Activated B cell treated with CpG ODN at 0.5 μM for 24 hours (primary cell): ENCODE measurements at places on chromosomes 1 and 21. TPM values are rescaled to one million over a fixed set of nuclear protein-coding genes. Genes with fewer than 3 reads are reported as not detected.

DNA sequence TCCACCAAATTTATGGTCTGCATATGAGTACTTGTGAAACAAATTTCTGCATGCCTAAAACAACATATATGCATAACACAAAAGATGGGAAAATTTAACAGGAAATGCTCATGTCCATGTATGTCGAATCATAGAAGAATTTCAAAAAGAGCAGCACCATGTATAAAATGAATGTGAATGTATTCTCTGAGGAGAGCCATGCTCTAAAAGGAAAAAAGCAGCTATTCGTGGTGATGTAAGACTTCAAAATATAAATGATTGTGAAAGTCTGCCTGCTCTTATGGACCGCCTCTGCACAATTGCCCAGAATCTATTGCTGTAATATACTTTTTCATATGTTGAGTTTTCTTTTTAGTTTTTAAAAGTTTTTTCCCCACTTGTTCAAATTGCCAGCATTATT, 66.8 kb downstream of the EPB41 start:
- no peak for DNase-seq

DNA sequence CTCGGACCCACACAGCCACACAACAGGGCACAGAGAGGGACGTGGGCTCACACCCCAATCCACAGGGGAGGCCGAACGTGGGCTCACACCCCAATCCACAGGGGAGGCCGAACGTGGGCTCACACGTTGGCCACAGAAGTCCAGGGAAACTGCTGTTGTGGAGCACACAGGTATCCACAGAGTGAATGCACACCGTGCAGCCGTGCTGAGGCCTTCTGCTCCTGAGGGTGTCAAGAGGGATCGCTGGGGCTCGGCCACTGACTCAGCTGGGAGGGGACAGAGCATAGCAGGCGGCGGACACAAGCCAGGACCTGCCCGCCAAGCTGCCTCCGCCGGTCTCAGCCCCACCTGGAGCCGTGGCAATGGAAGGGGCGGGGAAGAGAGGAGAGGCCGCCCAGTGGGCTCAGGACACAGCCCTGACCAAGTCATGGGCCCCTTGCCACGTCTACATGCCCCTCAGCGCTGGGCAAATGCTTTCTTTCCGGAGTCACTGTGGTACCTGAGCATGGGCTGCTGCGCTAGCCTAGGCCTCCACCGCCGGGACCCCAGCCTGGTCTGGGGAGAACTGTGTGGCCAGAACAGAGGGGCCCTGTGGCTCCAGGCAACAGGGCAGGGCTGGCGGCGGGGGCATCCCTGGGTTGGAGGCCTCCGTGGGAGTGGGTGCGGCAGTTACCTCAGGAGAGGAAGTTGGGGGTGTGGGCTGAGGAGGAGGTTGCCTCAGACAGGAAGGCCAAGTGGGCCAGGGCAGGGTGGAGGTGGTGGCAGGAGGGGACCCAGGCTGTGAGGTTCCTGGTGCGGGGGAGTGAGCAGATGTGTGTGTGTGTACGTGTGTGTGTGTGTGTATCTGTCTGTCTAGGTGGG, 1.2 kb downstream of the SYTL1 start:
- DNase-seq = peak; percentile 57

IL19 gene
- not detected in 2 replicates for total RNA-seq

- DNase-seq = no peak
Observed at GRCh38 chr1:9848022-9848421, 24.3 kb upstream of the CLSTN1 start.

NID1 gene
- 0.04 and 0.10 TPM in 2 replicates for total RNA-seq

SH2D2A gene
- total RNA-seq = 1.7 and 2.3 TPM in 2 replicates

DNA sequence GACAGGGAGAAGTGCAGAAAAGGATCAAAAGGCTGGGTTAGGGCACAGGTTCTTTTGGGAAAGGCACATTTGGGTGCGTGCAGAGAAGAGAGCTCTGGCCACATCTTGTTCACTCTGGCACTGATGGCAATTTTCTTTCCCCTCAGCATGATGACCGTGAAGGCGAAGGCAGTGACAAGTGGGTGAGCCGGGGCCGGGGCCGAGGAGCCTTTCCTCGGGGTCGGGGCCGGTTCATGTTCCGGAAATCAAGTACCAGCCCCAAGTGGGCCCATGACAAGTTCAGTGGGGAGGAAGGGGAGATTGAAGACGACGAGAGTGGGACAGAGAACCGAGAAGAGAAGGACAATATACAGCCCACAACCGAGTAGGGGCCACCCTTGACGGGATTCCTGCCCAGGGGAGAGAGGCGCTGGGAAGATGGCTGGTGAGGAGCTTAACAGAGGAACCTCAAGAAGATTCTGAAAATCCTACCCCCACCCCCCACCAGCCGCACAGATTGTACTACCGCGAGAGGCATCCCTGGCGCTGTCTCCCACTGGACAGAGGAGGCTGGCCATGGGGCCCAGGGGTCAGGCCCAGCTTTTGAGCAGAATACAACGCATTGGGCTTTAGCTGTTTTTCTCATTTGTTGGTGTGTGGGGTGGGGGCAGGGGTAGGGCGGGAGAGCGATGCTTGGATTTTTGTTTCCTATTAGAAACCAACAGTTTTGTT, 2.4 kb upstream of the SH3D21 start:
- DNase-seq = no peak

LEPR gene
- total RNA-seq = 0.51 and 1.00 TPM in 2 replicates

GRCh38 chr1:73106931-73107330, 824.6 kb upstream of the NEGR1 start:
- DNase-seq = no peak

DNA sequence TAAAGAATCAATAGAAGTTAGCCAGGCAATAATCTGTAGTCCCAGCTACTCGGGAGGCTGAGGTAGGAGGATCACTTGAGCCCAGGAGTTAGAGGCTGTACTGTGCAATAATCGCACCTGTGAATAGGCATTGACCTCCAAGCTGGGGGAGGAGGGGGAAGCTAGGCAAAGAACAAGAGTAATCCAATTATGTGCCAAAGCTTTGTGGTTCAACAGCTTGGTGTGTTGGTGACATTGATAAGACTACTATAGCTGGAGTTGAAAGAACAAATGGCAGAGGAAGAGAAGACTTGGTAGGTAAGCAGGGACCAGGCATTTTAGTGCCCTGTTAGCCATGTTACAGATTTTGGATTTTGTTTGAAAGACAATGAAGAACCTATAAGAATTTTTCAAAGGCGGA, 2.1 kb upstream of the TMCO2 start:
- DNase-seq = no peak
